Stimulated activated CD8-positive, alpha-beta memory T cell treated with anti-CD3 and anti-CD28 coated beads, Interleukin-7, amount 100 ng/mL, for 48 hours (primary cell): ENCODE measurements at places on chromosomes 12 and 14.

DNA sequence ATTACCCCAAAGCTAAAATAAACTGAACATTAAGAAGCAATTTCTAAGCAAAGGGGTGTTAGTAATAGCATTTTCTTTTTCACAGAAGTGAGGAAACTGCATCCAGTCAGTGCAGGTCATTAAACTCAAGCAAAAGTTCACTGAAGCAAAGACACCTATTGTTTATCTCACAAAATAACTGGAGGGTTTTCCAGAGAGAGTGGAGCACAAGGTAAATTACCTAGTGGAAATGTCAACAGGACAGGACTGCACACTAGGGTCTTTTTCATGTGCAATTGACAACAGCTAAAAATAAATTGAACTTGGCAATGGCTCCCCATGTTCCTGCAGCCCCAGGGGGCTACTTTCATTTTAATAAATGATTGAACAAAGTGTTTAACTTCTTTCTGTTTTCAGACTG, 742.0 kb downstream of the GALC start:
- DNase-seq = no peak

DNA sequence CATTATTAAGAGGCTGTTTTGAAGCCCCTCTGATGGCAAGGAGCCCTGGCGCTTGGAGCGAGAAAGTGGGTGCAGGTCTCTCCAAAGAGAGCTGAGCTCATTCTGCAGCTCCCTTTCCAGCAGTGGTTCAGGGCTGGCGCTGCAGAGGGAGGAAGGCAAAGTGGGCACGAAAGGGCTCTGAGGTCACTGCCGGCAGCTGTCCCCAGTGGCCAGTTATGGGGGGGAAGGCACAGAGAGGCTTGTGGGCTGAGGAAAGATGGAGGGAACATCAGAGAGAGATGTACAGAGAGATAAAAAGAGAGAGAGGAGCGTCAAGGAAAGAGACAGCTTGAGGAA, 75.2 kb upstream of the TBX5 start:
- no peak for DNase-seq

DNA sequence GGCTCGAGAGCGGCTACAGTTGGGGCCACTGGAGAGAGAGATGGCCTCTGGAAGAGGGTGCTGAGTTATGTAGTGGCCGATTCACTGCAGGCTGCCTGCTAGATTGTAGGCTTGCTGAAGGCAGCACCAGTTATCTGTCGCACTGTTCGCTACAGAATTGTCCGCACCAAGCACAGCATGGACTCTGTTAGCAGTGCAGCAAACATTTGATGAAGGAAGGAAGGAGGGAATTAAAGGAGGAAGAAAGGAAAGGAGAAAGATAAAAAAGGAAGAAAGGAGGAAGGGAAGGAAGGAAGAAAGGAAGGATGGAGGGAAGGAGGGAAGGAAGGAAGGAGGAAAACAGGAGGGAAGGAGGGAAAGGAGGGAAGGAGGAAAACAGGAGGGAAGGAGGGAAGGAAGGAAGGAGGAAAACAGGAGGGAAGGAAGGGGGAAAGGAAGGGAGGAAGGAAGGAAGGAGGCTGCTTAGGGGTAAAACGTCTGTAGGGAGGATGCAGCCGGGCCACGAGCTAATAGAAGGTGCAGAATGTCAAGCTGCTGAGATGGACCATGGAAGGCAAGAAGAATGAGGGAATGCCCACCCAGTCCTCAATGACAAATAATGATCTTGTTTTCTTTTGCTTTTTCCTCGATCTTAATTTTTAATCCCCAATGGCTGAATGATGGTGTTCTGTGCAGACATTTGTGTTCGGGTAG, 27.3 kb upstream of the ADIPOR2 start:
- DNase-seq = no peak

- peak; percentile 66 for DNase-seq
These were observed 1079.4 kb downstream of the TMEM121 start for GRCh38 chr14:106605548-106606448.

DNA sequence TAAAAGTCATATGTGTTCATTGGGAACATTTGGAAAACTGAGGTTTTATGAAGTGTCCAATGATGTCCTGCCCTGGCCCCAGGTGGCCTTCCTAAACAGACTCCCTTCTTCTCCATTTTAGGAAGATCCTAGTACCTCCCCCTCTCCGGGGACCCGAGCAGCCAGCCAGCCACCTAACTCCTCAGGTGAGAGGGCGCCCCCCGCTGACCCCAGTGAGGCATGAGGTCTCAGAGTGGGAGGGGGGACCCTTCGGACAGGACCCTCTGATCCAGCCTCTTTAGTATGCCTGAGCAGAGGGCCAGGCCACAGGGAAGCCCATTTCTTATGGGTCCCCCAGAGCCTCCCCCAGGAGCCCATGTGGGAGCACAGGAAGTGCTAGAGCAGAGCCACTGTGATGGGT, 23.7 kb downstream of the DEGS2 start:
- no peak for DNase-seq

GRCh38 chr12:47954467-47955045, 8.8 kb upstream of the TMEM106C start:
- no peak for DNase-seq

DNA sequence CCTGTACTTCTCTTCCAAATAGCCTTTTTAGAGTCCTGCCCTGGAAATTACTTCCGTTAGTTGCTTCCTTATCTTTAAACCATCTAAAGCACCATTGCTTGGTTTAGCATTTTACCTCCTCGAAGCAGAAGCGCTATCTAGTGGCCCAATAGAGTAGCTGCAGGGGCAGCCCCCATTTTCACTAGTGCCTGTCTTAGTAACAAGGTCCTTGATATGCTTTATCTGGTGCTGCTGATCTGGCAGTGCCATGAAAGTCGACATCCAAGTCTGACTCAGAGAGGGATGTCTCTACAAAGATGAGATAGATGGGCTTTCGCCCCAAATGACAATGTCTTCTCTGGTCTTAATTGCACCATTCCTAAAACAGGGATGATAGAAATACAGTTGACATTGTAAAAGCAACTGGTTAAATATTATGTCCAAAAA, 25.0 kb upstream of the CIT start:
- DNase-seq = peak; percentile 57

- no peak for DNase-seq
These were observed 364.3 kb upstream of the DDHD1 start for GRCh38 chr14:53517270-53517960.

DNA sequence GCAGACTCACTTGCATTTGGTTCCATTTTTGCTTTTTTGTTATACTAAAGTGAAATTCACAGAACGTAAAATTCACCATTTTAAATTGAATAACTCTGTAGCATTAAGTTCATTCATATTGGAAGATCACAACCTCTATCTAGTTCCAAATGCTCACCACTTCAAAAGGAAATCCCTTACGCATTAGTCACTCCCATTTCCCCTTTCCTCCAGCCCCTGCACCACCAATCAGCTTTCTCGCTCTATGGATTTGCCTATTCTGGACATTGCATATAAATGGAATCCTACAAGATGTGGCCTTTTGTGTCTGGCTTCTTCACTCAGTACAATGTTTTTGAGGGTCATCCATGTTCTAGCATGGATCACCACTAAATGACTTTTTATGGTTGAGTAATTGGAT, 294.5 kb downstream of the KSR2 start:
- DNase-seq = no peak

DNA sequence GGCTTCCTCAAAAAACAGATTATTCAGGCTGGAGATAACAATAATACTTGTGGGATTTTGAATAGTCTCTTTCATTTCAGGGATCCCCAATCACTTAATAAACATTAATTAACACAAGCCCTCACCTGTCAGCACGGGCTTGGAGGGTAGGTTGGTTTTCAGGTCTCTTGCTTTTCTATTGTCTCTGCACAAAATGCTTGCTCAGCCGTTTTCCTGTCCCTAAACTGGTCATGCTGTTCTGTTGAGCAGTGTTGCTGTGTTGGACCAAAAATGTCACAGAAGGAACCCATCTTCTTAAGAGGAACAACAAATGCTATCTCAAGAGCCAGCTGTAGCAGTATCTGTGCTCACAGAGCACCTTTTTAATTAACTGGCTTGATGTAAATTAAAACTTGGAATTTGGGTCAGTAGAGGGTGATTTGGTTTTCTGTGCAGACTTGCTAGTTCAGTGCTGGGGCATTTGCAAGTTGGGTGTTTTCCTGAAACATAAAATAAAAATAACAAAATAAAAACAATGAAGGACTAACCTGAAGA, 231.8 kb upstream of the CRY1 start:
- DNase-seq = no peak
